ENCODE measurements at places on chromosomes 2 and 18. TPM values are rescaled to one million over a fixed set of nuclear protein-coding genes. Genes with fewer than 3 reads are reported as not detected.

DNA sequence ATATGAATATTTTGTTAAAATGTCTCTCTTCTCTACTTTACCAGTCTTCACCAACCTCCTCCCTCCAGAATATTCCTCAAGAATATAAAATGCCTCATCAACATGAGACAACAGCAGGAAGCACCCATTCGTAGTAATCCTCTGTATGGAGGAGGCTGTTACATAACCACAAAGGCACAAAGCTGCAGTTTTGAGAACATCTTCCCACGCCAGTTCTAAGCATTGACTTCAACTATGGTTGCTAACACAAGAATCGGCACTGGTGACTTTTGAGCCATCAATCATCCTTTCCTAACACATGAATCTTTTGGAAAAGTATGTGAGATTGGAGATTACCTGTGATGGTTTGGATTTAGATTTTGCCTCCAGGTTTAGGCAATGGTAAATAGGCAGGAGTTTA lies 54.9 kb upstream of the CYP1B1 start:
- H3K36me3 ChIP-seq, result no peaks in the 10 kb centered on the region
- H3K27me3 ChIP-seq, result no peaks in the 10 kb centered on the region
- H3K4me3 ChIP-seq, result no peak overlapping the region
- no peak overlapping the region for H3K27ac ChIP-seq

DNA sequence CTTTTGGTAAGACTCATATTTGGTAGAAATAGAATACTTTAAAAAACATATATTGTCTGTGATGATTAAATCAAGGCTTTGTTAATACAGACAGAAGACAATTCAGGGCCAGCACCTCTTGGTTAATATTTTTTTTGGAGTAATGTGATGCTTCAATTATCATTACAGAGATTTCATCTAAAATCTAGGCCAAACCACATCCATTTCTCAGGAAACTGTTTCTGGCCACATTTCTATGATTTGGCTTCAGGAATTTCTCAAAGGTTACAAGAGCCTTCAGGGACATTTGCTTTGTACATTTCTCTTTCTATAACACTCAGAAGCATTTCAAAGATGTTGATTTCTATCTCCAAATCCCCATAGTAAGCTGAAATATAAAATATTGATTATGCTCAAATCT lies 614.9 kb downstream of the LRP1B start:
- H3K27ac ChIP-seq, result no peak overlapping the region
- no peaks in the 10 kb centered on the region for H3K27me3 ChIP-seq
- no peaks in the 10 kb centered on the region for H3K36me3 ChIP-seq
- no peaks in the 10 kb centered on the region for H3K4me1 ChIP-seq

GRCh38 chr2:112001942-112002341 lies 53.1 kb upstream of the TMEM87B start:
- no peaks in the 10 kb centered on the region for H3K36me3 ChIP-seq
- no peaks in the 10 kb centered on the region for H3K27me3 ChIP-seq
- no peak for DNase-seq
- no peak overlapping the region for H3K4me3 ChIP-seq
- no peak overlapping the region for H3K27ac ChIP-seq

DNA sequence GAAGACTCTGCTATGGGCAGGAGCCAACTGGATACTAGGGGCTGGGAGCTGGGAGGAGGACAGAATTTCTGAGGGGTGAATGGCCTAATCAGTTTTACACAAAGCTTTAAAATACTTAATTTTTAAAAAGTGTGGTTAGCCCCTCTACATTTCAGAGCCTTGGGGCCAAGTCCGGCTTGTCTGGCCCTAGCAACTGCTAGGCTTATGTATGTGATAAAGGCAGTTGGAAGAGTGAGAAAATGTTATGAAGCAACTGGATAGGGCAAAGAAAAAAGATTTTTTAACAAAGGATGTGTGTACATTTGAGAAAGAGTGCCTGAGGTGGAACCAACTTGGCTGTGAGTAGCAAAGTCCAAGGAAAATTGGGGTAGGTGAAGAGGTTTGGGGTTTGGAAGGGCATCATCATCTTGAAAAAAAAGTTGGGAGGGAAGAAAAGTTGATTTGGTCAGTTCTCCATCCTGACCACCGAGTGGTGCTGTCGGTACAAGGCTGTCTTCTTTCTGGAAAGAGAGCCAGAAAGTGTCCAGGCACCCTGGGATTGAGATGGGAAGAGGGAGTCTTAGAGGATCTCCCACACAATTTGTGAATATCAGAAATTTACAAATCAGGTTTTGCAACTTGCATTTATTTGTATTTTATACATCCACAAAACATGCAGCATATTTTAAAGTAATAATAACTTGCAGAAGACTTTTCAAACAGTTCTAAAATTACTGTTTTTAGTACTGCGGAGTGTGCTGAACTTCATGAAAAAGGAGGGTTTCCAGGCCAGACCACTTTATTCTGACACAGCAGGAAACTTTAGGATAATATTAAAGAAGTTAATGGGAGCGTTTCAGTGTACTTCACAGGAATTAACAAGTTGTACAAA lies 10.5 kb upstream of the CDK15 start:
- peaks cover 2% of the 10 kb centered on the region for H3K27me3 ChIP-seq
- H3K36me3 ChIP-seq, result no peaks in the 10 kb centered on the region
- no peak overlapping the region for H3K4me3 ChIP-seq

DNA sequence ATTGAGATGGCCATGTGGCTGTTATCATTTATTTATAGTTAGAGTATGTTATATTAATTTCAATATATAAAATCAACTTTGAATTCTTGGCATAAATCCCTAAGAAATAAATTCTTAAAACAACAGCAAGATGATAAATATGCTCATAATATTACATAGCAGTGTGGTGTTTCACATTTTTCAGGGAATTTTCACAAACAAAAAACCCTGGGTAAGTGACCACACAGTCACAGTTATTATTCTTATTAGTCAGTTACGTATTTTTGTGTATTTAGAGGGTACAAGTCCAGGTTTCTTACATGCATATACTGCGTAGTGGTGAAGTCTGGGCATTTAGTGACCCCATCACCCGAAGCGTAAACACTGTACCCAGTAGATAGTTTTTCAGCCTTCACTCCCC lies 289.5 kb upstream of the REV1 start:
- no peaks in the 10 kb centered on the region for H3K27me3 ChIP-seq
- no peak for DNase-seq
- H3K4me1 ChIP-seq, result no peaks in the 10 kb centered on the region
- H3K27ac ChIP-seq, result no peak overlapping the region

DNA sequence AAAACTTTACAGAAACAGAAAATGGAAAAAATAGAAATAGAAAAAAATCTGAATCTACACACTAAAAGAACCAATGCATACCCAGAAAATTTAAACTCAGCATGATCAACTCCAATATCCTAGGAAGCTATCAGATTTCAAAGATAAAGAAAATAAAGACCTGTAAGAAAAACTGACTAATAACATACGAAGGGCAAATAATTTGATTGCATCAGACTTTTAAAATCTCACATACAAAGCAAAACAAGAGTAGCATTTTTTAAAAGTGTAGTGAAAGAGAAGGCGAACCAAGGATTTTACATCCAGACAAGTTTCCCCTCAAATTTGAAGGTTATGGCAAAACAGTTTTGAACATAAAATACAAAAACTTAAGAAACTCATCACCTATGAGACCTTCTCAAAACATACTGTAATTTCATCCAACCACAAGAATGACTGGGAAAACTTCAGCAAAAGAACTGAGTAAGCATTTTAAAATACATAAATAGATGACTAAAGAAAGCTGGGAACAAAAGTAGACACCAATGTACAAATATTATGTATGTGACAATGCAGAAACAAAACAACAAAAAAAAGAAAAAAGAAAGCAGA lies 54.8 kb downstream of the NBAS start:
- no peaks in the 10 kb centered on the region for H3K4me1 ChIP-seq
- peaks cover 51% of the 10 kb centered on the region for H3K36me3 ChIP-seq
- H3K27me3 ChIP-seq, result no peaks in the 10 kb centered on the region
- H3K27ac ChIP-seq, result no peak overlapping the region
- H3K4me3 ChIP-seq, result no peak overlapping the region
- DNase-seq, result no peak

GRCh38 chr2:106189325-106189724 lies 4.8 kb downstream of the UXS1 start:
- peaks cover 70% of the 10 kb centered on the region for H3K4me1 ChIP-seq
- no peak for DNase-seq
- no peak overlapping the region for H3K27ac ChIP-seq
- H3K4me3 ChIP-seq, result peak overlapping the region; percentile 8
- no peaks in the 10 kb centered on the region for H3K27me3 ChIP-seq

GRCh38 chr2:58107803-58108710 lies 61.5 kb downstream of the VRK2 start:
- no peak overlapping the region for H3K27ac ChIP-seq
- no peaks in the 10 kb centered on the region for H3K4me1 ChIP-seq
- no peaks in the 10 kb centered on the region for H3K36me3 ChIP-seq

DNA sequence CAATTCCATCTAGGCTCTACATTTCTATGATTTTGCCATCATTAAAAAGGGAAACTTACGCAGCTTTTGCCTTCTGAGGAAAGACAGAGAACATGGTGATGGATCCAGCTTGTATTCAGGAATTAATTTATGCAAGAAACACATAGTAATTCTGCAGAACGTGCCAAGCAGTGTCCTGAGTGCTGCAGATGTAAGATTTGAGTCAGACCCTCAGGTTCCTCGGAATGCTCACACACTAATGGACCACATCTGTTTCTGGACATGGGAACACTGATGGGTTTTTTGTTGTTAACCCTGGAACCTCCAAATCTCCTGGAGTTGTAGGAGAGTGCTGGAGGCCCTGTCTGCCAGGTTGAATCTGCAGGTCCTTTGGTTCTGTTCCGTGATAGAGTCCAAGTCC lies 132.9 kb downstream of the SETBP1 start:
- H3K4me1 ChIP-seq, result no peaks in the 10 kb centered on the region
- no peak overlapping the region for H3K27ac ChIP-seq
- DNase-seq, result no peak
- H3K27me3 ChIP-seq, result no peaks in the 10 kb centered on the region
- H3K36me3 ChIP-seq, result no peaks in the 10 kb centered on the region
- no peak overlapping the region for H3K4me3 ChIP-seq

- no peak overlapping the region for H3K27ac ChIP-seq
- H3K4me3 ChIP-seq, result no peak overlapping the region
- H3K4me1 ChIP-seq, result no peaks in the 10 kb centered on the region
These were observed 48.1 kb downstream of the LHCGR start for GRCh38 chr2:48707466-48707865.

DNA sequence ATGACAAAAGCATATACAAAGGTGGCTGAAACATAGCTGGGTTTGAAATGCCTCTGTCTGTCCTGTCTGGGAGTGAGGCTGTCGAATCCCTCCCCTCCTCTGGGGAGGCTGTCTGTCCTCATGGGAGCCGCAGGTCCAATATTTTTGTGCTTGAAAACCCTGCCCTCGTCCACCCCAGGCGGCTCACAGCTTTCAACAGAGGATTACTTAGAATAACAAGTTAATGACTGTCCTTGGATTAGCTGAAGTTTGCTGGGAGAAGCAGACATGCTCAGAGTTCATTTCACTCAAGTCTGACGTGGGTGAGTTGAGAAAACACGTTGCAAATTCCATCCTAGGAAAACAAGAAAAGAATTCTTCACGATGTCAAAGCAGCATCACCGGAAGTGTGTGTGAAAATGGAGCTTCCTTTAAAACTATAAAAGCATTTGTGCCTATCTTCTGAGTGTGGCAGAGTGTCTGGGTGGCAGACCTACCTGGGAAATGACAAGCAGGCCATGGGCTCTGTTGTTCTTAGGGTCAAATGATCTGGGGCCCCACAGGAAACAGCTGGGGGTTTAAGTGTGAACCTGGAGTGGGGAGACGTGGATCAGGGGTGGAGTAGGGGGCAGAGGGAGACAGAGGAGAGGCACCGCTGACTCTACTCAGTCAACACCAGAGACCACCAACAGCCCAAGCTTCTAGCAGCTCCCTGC lies 77.1 kb downstream of the DDX1 start:
- H3K4me3 ChIP-seq, result no peak overlapping the region
- DNase-seq, result no peak
- no peaks in the 10 kb centered on the region for H3K36me3 ChIP-seq
- H3K4me1 ChIP-seq, result no peaks in the 10 kb centered on the region
- H3K27me3 ChIP-seq, result no peaks in the 10 kb centered on the region

DNA sequence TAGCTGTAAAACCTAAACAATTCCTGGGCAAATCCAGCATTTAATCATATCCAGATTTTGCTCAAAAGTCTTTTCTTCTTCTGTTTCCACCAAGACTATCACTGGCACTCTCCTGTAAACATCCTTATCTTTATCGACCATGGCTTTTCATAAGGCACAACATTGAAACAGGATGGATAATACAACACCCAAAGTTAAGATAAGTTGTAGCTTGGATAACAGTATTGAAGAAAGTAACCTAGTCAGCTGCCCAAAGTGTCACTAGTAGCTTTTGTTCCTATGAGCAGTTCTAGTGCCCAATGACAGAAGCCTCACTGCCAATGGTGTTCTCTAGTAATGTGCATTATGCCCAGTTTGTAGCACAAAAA lies 22.3 kb downstream of the CCBE1 start:
- H3K27ac ChIP-seq, result no peak overlapping the region
- H3K4me3 ChIP-seq, result no peak overlapping the region
- DNase-seq, result no peak
- peaks cover 3% of the 10 kb centered on the region for H3K27me3 ChIP-seq
- no peaks in the 10 kb centered on the region for H3K4me1 ChIP-seq

GRCh38 chr2:3399381-3399780 lies 19.9 kb downstream of the TRAPPC12 start:
- H3K36me3 ChIP-seq, result peaks cover 55% of the 10 kb centered on the region
- no peaks in the 10 kb centered on the region for H3K27me3 ChIP-seq
- no peak overlapping the region for H3K4me3 ChIP-seq
- H3K4me1 ChIP-seq, result no peaks in the 10 kb centered on the region
- no peak overlapping the region for H3K27ac ChIP-seq

GRCh38 chr2:104433657-104434056 lies 420.3 kb upstream of the POU3F3 start:
- H3K4me3 ChIP-seq, result no peak overlapping the region
- DNase-seq, result no peak
- no peaks in the 10 kb centered on the region for H3K36me3 ChIP-seq
- H3K4me1 ChIP-seq, result no peaks in the 10 kb centered on the region
- no peak overlapping the region for H3K27ac ChIP-seq
- H3K27me3 ChIP-seq, result no peaks in the 10 kb centered on the region

DNA sequence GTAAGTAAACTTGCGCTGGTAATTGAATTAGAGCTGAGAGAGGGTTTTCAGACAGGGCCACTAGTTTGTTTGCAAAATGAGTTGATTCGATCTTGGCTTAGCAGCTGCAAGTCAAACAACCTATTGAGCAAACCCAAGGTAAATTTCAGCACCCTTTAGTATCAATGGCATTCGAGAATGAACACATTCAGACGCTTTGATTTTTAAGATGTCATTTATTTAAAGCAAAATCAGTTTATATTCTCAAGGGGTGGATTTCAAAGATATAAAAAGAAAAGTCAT lies 44.2 kb downstream of the TGIF1 start:
- H3K36me3 ChIP-seq, result no peaks in the 10 kb centered on the region
- H3K4me3 ChIP-seq, result no peak overlapping the region
- peaks cover 29% of the 10 kb centered on the region for H3K27me3 ChIP-seq
- no peak overlapping the region for H3K27ac ChIP-seq
- DNase-seq, result no peak

SMYD1 gene
- not detected for total RNA-seq

ALK gene
- total RNA-seq, result not detected

KCNE4 gene
- total RNA-seq, result not detected

SPR gene
- not detected for total RNA-seq

SLC16A14 gene
- not detected for total RNA-seq
